Naive B cell (primary cell): ENCODE measurements at places on chromosomes 4 and X. TPM values are rescaled to one million over a fixed set of nuclear protein-coding genes. Genes with fewer than 3 reads are reported as not detected.

Gene FAAH2
- not detected for polyA plus RNA-seq

Gene ADH1A
- polyA plus RNA-seq: not detected

Gene L1CAM
- polyA plus RNA-seq: 1.1 TPM

Gene FAM241A
- polyA plus RNA-seq: 1.5 TPM

Gene NDST4
- not detected for polyA plus RNA-seq

Gene PWWP3B
- not detected for polyA plus RNA-seq

Gene MAD2L1
- 6.8 TPM for polyA plus RNA-seq

Gene PNMA5
- not detected for polyA plus RNA-seq

Gene PDE6B
- polyA plus RNA-seq: 30.5 TPM

Gene TECRL
- polyA plus RNA-seq: not detected
